Fibroblast of skin of left biceps (primary cell): ENCODE measurements at places on chromosomes 5 and 9.

- no peak for DNase-seq
Observed at GRCh38 chr5:138949988-138950387, 74.9 kb upstream of the LRRTM2 start.

GRCh38 chr9:128702949-128703615 is 779 bp downstream of the PKN3 start:
- DNase-seq, result no peak

- no peak for DNase-seq
Observed at GRCh38 chr5:127400946-127401670, 110.5 kb downstream of the MEGF10 start.

GRCh38 chr9:83182071-83182470 is 119.1 kb upstream of the RASEF start:
- DNase-seq, result no peak

GRCh38 chr5:135724617-135725016 is 109.8 kb upstream of the SLC25A48 start:
- DNase-seq, result no peak

- DNase-seq, result no peak
Observed at GRCh38 chr5:180331647-180331950, 21.5 kb downstream of the GFPT2 start.

DNA sequence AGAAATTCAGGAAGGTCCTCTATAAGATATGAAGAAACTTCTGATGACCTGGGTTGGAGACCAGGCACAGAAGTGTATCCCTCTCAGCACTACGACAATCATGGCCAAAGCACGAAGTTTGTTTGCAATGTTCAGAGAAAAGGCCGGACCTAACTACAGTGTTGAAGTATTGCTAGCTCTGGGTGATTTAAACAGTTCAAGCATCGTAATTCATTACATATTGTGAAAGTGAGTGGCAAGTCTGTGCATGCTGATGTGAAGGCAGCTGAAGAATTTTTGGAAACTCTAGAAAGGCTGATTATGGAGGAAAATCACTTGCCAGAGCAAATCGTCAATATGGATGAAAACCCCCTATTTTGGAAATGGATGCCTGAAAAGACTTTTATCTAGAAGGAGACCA is 67.2 kb upstream of the PANK3 start:
- no peak for DNase-seq

GRCh38 chr9:97039514-97039860 is 545 bp upstream of the CTSV start:
- DNase-seq, result no peak

- DNase-seq, result no peak
Observed at GRCh38 chr9:13163287-13163686, 116.2 kb downstream of the MPDZ start.

DNA sequence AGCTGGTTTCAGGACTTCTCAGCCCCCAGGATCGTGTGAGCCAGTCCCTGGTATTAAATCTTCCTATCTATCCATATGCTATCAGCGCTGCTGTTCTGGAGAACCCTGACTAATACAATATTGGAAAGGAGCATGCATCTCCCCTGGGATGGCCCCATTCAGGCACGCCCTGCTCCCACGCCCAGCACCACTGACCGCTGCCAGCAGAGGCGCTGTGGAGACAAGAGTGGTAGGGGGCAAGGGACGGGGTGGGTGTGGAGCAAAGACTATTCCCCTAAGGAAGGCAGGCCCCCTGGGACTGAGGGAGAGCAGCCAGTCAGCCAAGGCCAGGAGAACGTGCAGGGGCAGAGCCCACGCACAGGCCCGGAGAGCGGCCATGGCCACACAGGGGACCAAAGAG is 116.0 kb downstream of the VAV2 start:
- DNase-seq, result no peak

DNA sequence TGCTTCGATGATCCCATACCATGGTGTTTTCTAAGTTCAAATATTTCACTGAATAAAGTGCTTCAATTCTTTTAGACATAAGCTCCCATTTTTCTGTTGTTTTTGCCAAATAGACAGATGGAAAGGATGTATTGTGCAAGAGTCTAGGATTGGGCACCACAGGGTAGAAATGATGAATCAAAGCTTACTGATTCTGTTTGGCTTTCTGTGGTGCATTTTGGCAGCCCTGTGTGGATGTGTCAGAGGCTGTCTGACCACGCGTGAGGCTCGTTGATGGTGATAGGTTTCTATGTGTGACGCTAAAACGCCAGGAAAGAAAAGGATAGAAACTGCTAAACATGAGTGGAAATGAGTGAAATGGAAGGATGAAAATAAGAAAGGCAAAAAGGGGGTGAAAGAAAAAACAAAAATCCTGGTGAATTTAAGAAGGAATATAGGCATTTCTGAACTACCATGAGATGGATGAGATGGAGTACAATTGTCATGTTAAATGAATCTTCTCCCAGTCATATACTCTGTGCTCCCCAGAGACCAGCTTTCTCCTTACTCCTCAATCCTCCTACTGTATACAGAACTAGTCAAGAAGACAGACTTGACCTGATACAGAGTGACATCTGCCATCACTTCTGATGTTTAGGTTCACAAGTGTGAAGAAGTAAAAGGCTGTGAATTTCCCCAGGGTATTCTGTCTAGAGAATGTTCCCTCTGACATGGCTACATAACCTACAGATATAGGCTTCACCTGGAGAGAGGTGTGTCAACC is 54.4 kb downstream of the ANKH start:
- DNase-seq, result peak; percentile 53

- DNase-seq, result no peak
Observed at GRCh38 chr5:14420101-14420811, 161.3 kb upstream of the OTULINL start.

- no peak for DNase-seq
Observed at GRCh38 chr5:95283761-95284571, 928 bp downstream of the MCTP1 start.

DNA sequence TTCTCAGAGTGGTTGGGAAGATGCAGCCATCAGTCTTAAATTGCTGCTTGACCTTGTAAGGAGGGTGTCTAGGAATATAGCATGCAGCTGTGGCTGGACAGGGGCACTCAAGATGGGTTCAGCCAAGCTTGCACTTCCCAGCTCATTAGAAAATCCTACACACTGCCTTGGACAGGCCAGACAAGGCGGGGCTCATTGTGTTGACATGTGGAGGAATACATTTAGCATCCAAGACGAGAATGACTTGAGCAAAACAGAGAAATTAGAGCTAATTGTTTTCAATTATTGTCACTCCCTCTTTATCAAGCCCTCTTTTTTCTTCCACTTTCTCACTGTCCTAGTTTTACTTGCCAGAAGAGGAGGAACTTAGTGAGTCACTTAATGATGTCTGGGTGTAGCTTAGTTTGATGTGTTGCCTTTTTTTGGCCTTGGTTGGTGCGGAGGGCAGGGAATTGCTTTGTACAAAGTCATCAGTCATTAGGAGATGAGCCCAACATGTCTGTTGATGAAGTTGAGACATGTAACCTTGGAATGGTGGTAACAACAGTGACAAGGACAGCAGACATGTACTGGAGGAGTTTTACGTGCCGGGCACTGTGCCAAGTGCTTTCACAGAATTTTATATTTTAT is 1219.3 kb upstream of the WWC1 start:
- no peak for DNase-seq

- no peak for DNase-seq
Observed at GRCh38 chr9:9523476-9524139, 1089.2 kb downstream of the PTPRD start.

GRCh38 chr9:91333551-91333950 is 28.2 kb downstream of the AUH start:
- no peak for DNase-seq

GRCh38 chr9:137369061-137369787 is 53.7 kb downstream of the EXD3 start:
- no peak for DNase-seq

DNA sequence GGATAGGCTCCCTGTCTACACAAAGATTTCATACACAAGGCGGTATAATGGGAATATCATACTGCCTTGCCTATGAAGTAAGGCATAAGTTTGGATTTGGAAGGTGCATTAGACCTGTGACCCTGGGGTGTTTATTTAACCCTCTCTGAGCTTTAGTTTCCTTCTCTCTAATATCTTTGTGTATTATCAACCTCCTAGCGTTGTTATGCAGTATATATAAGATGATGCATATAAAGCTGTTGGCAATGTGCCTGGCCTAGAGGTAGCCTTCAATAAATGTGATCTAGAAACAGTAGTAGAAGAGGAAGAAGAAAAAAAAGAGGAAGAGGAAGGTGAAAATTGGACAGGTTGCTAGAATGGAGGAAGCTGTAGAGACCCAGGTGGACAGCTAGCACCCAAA is 311.6 kb upstream of the CLINT1 start:
- DNase-seq, result no peak

GRCh38 chr9:137277329-137278041 is at the start of gene TOR4A:
Gene TOR4A (plus strand): TSS chr9:137277726. CDS start chr9:137278690, 964 bp downstream.
- DNase-seq, result no peak

- no peak for DNase-seq
Observed at GRCh38 chr9:111016426-111017045, 21.7 kb downstream of the LPAR1 start.

DNA sequence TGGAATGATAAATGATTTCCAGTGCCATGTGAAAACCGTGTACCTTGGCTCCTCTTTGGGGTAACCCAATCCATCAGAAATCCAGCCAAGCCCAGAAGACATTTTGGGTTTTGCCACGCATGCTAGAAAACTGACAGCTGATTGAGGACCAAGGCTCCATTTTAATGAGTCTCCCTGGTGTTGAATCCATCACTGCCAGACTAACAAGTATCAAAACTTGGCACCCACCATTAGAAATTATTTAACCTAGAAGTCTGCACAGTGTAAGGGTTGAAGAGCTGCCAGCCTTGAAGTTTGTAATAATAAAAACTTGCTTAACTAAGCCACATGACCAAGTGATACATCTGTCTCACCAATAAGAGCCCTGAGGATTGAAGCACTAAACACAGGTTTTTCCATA is 369.9 kb downstream of the DNAH5 start:
- DNase-seq, result no peak

GRCh38 chr5:72288924-72289323 is 31.1 kb downstream of the MRPS27 start:
- no peak for DNase-seq

GRCh38 chr5:61595426-61595825 is 263.4 kb downstream of the ZSWIM6 start:
- DNase-seq, result no peak

DNA sequence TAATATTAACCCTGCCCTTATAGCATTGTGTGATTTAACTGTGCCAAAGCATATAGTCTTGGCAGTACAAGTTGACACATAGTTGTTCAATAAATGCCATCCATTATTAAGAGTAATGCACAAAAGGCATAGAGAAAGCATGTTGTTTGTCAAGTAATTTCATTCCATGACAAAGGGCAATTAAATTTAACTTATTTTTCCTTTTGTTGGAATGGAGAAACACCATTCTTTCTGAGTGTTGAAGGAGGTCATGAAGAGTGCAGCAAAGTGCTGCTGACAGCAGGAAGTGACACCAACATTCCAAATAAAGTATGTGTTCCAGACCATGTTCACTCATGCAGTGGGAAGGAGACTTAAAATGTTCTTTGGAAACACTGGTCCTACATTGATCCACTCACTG is 29.1 kb downstream of the ANKDD1B start:
- DNase-seq, result peak; percentile 84

DNA sequence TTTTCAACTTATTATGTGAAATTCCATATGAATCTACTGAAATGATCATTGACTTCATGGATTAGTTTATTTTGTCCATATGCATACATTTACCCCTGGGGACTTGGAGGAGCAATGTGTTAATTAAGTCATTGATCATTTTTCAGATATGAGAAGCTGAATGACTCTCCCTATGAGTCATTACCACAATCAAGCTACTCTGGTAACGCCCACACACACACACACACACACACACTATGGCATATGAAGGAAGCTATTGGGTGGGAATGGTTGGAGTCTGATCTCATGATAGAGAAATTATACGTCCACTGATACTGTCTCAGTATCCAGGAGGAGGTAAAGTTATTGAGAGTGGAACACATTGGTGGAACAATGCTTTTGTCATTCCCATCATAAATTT is 528.9 kb downstream of the AGTPBP1 start:
- peak; percentile 82 for DNase-seq

GRCh38 chr9:124332361-124333202 is 74.8 kb downstream of the NEK6 start:
- no peak for DNase-seq

DNA sequence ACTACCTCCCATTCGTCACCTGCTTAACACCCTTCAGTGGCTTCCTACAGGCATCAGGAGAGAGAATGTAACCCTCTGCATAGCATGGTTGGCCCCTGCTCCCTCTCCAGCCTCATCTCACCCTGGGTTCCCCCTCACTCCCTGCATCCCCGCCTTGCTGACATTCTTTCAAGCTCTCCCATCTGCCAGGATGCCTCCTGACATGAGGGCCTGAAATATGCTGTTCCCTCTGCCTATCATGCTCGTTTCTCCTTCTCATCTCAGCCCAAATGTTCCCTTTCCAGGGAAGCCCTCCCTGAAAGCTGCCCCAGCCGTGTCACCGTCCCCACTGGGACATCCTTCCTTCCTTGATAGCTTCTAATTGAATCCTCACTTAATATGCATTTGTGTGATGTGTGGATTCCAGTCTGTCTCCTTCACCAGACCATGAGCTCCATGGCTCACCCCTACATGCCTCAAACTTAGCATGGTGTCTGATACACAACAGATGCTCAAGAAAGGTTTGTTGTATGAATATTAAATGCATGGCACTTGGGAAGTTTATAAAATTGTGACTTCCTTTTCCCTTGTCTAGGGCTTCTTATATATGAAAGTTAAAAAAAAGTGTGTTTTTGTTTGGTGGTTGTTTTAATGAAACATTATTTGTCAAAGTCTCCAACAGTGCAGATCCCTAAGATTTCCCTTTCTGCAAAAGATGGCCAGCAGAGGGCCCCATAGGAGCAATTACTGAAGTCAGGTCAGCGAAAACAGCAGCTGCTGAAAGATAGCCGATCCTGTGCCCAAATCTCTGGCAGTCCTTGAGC is 7.3 kb upstream of the C5orf58 start:
- peak; percentile 18 for DNase-seq

DNA sequence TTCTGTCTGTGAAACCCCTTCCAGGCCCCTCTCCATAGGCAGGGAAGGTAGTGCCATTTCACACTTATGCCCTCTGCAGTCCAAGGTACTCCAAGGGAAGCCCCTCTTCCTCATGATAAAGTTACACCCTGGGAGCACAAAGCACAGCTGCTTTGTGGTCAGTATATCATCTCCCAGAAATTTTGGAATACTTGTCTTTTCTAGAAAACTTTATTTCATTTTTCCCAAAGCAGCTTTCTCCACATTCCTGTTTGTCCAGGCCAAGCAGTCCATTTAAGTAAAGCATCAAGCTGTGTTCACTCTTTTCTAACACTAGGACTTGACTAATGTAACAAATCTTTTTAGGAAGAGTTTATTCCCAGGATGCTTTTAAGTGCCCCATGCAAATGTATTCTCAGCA is 371.8 kb upstream of the RGMB start:
- no peak for DNase-seq

- no peak for DNase-seq
Observed at GRCh38 chr5:58759745-58760144, 176.9 kb downstream of the RAB3C start.

- DNase-seq, result no peak
Observed at GRCh38 chr9:137279741-137280473, 2.4 kb downstream of the TOR4A start.

- DNase-seq, result no peak
Observed at GRCh38 chr9:8457816-8458215, 658.2 kb upstream of the DMAC1 start.
